Vagina (tissue), 2 donors: ENCODE measurements at places on chromosomes 6 and 20.
A peak's percentile ranks its signal among the peaks of the same experiment; 100 is the strongest.

GRCh38 chr6:157599191-157599590 is 218.2 kb downstream of the ZDHHC14 start:
- no peak for DNase-seq

- no peak for DNase-seq
Measured at GRCh38 chr6:166267526-166267925, 40.7 kb downstream of the PRR18 start.

DNA sequence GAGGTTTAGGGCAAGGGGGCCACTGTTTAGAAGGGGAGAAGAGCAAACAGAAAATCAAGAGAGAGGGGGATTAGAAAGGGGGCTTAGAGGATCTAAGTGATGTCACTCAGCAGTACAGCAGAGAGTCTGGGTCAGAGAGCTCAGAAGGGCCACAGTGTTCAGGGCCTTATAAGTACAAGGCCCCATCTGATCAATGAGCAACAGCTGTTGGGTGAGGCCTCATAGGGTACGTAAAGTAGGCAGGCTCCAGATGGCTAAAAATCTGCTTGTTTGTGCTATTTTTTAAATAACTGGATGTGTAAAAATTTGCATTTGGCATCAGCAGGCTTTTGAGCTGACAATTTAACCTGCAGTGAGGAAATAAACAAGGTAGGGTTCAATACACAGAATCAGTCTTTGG is 149.8 kb downstream of the SH3BGRL2 start:
- DNase-seq: no peak

DNA sequence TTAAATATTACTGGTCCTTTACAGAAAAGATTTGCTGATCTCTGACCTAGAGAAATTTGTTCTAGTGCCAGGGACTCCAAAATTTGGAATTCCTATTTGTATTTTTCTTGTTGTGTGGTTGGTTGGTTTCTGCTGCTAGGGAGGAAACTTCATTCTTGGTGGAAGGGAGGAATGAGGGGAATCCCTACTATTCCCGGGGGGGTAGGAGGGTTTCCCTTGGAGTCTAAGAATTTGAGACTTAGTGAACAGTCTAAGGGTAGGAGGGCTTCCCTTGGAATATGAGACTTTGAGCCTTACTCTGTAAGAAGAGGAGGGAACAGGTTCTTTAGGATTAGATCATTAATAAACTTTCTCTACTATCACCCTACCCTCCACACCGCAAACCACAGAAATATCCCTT is 67.1 kb upstream of the ADGRF1 start:
- no peak for DNase-seq

DNA sequence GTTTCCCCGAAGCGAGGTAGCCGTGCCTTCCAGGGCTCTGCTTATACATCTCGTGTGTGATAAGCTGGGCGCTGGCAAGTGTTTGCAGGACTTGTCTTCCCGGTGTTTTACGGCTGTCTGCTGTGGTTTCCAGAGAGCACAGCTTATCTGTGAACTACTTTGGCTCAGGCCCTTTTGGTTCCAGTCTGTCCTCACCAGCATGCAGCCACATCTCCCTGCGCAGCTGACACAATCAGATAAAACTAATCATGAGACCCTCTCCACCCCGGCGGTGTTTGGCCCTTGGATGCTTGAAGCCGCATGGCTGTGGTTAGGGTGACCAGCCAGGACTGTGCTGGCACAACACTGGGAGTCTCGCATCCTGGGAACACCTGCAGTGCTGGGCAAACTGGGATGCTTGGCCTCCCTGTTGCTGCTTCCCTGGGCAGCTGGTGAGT is 241.8 kb upstream of the FOXQ1 start:
- no peak for DNase-seq

GRCh38 chr6:149834513-149835481 is 29.4 kb downstream of the LRP11 start:
- DNase-seq: no peak

DNA sequence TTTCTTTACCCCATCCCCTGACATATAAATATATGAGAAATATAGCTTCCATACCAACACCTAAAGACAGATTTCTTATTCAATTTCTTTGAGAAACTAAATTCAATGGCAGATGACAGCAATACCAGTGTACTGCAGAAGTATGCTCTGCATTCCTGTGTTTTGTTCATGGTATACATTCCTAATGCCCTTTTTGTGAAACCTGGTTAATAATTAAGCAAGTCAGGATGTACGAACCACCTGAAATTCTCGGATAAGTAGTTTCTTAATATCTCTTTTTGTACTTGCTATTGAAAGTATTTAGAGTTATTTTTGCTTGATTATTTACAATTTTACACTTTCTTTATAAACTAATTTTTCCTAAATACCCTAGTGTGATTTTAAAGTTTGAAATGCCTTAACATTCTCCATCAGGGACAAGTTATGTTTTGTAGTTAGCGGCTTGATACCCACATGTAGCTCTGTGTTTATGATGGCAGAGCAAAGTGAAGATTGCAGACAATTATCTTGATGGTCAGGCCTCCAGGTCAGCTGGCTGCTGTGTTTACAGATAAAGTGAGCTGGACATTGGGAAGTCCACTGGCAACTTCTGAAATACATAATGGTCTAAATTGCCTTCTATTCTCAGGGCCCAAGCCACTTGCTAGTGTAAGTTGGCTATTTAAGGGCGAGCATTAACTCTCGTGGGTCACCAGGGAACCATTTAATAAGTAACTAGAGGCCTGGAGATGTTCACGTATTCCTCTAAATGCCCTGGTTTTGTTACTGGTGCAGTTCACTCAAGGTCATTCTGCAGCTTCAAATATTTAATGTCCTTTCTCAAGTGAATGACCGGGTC is 58.2 kb downstream of the PLCB1 start:
- DNase-seq: no peak

DNA sequence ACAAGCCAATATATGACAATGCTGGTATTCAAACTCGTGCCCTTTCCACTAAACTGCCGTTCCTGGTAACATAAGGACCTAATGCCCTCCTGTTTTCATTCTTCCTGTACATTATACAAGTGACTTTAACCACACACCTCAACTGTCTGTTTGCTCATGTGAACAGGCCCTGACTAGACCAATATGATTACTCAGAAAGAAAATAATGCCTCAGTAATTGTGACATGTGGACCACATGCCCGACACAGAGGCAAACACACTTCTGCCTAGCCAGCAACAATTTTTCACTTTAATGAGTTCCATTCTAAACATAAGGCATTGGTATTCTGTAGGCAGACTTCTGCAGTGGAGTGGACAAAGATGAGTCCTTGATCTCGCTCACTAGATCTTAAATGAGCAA is 30.0 kb downstream of the SLC22A16 start:
- no peak for DNase-seq

DNA sequence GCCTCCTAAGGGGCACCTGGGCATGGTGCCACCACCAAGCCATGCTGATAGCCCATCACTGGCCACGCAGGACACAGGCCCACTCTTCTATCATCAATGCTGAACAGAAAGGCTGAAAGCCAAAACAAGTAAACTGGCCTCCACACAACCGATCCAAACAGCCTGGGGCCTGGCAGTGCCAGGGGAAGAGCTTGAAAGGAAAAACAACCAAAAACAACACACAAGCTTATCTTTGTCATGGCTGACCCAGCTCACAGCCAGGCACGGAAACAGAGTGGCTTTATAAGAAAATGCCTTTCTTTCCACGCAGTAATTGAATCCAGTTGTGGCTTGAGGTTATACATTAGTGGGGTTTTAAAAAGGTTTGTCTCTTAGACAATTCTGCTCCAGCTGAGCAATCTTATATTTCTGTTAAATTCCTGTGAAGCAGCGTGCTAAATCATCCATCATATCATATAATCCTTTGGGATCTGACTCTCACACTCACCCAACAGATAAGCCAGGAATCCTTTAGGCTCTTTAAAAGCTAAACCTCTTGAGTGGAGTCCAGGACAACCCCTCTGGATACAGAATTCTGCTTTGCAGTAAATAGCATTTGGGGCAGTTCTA is 65.4 kb upstream of the SLC22A16 start:
- no peak for DNase-seq

DNA sequence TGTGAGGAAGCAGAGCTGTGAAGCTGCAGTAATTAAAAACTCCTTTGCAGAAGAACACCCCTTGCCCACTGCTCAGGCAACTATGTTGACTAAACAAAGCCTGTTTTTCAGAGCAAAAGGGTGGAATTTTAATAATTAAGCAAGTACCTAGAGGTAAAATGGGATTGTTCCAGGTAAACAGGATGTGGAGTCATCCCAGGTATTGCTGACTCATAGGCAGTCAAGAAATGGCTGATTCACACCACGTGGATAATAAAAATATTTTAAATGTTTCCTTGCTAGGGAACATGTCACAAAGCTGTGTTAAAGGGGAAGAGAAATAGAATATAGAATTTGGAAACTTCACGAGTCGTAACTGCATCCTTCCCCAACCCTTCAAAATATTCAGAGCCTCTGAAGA is 491.8 kb downstream of the BTBD3 start:
- no peak for DNase-seq

DNA sequence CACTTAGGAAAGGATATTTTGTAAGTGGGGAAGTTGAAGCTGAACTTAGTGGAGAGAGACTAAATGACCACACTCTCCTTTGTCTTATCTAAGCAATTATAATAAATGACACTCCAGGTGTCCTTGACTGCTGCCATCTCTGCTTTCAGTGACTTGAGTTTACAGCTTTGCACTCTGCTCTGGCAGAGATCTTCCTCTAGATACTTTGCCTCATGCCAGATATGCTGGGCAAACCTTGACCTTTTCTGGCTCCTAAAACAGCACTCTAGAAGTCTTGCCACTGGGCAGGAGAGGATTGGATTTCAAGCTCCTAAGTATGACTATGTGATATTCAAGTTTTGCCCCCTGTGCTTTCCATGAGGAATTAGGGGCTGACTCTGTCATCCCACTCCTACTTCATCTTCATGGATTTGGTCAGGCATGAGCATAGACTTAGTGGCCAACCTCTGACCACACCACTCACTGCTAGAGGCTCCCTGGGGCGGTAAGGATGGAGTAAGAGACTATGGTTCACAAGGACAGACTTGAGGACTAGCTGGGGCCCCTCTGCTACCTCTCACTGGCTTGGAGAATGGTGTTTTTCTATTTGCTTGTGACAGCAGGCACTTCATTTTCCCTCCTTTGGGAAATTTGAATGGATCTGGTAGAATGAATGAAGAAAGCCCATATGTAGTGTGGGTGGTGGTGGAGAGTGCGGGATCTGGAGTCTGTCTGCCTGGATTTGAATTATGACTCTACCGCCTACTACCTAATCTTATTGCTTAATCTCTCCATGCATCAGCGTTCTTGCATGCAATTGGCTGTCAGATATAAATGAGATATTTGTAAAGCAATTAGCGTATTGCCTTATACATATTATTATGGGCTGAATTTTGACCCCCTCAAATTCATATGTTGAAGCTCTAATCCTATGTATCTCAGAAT is 191.4 kb downstream of the REV3L start:
- DNase-seq: no peak

- no peak for DNase-seq
Measured at GRCh38 chr20:52193133-52193532, 1.6 kb upstream of the ZFP64 start.

DNA sequence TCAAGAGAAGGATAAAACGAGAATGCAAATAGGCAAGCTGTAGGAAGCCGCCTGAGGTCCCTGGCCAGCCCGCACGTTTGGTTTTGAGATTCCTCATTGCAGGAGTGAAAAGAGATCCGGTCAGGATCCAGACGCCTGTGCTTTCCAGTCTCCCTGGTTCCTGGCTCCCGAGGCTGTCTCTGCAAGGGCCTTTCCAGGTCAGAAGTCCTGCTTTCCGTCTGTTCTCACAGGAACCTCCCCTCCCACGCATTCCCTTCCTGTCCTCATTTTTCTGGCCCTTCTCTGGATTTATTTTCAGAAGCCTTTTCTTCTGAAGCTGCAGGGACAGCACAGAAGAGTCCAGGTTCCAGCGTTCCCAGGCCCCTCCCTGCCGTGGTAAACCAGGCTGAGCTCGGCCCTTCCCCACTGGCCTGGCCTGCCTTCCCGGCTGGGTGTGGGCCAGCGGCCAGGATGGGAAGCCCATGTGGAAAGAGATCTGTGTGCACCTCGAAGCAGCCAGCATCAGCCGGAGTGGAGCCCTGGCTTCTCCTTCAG is 54.0 kb downstream of the TMEM242 start:
- peak; percentile 97 for DNase-seq

DNA sequence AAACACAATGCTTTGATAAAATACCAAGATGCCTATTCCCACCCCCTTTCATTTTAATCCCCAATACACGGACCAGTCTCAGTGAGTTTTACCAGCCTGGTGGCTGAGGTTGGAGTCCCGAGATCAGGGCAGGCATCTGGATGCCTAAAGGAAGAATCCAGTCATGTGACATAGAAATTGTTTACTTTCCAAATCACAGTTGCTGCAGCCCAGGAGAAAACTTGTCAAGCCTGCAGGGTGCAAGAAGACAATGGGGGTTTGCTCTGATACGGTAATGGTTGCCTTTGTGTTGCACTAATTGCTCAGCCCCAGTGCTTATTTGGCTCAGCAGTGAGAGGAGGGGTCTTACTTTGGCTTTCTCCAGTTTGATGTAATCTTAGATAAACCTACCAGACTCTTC is 308.5 kb upstream of the POU3F2 start:
- no peak for DNase-seq

GRCh38 chr6:17152703-17153102 is 50.9 kb downstream of the STMND1 start:
- no peak for DNase-seq

DNA sequence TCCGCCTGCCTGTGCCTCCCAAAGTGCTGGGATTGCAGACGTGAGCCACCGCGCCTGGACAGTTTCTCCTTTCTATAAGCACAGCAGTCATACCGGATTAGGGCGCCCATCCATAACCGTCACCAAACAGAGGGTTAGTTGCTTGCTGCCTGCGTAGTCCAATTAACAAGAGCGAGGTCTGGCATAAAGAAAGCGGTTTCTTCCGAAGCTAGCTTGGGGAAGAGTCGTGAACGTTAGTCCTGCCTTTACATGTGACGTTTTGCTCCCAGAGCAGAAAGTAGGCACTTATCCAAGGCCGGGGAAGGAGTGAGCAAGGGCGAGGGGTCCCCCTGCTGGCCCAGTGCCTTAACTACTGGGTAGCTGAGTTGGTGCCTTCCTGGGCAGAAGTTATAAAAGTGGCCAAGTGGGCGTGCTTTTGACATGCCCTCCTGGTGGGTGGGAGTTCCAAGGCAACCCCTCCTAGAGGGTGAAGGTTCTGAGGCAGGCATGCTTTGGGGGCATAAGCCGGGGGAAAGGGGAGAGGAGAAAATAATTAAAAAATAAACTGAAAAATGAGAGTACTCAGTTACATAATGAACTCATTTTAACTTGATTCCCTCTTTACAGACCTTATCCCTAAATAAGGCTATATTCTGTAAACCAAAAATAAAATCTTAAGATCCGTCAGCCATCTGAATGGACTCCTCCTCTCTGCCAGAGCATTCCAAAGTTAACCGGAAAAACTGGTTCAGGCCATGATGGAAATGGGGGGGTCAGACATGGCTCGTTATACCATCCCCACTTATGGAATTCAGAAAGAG is 88.0 kb downstream of the FAM217A start:
- no peak for DNase-seq

GRCh38 chr6:39706819-39707335 is 18.3 kb downstream of the KIF6 start:
- no peak for DNase-seq

DNA sequence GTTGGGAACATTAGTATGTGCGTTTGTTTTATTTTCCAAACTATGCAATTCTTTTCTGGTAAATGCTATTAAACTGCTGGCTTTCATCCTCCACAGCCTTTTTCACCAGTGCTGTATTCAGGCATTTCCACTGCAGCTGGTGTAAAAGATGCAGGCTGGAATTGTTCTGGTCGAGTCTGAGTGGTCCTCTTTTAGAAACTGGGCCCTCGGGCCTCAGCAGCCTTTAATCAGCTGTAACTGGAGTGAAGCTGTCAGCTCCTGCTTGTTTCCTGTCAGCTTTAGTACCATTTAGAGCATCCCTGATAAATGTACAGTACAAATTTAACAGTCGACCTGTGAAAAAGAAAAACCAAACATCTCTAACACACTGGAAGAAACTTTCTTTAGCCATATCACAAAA is 979.6 kb downstream of the TFAP2A start:
- no peak for DNase-seq
